ENCODE measurements at places on chromosomes 4 and X. TPM values are rescaled to one million over a fixed set of nuclear protein-coding genes. Genes with fewer than 3 reads are reported as not detected.

PTPN13 gene
- 5.9 TPM for total RNA-seq

KLB gene
- not detected for total RNA-seq

USP17L20 gene
- total RNA-seq, result not detected

CYSLTR1 gene
- total RNA-seq, result not detected

SHISA3 gene
- total RNA-seq, result 3.1 TPM

MAGEB16 gene
- not detected for total RNA-seq

EREG gene
- total RNA-seq, result 0.02 TPM

KLKB1 gene
- not detected for total RNA-seq

CT45A3 gene
- total RNA-seq, result not detected

ANOS1 gene
- 1.2 TPM for total RNA-seq

ASB12 gene
- not detected for total RNA-seq
